K562 (cell line): ENCODE measurements at places on chromosomes 1 and 21.

- DNase-seq: no peak
Measured at GRCh38 chr21:15370462-15370975, 305.7 kb upstream of the NRIP1 start.

DNA sequence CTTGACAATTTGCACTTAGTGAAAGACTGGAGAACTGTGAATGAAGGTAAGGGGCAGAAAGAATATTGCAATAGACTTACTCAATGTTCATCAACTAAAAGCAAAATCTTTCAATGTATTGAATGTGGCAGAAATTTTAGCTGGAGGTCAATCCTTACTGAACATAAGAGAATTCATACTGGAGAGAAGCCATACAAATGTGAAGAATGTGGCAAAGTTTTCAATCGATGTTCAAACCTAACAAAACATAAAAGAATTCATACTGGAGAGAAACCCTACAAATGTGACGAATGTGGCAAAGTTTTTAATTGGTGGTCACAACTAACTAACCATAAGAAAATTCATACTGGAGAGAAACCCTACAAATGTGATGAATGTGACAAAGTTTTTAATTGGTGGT lies 80.7 kb downstream of the JMJD4 start:
- DNase-seq: no peak

GRCh38 chr21:32916522-32917099 lies 109.1 kb upstream of the OLIG2 start:
- DNase-seq: peak; percentile 25

- DNase-seq: no peak
Measured at GRCh38 chr1:232831895-232832294, 26.7 kb downstream of the MAP10 start.

GRCh38 chr1:119103764-119104163 lies 36.7 kb downstream of the WARS2 start:
- DNase-seq: no peak

DNA sequence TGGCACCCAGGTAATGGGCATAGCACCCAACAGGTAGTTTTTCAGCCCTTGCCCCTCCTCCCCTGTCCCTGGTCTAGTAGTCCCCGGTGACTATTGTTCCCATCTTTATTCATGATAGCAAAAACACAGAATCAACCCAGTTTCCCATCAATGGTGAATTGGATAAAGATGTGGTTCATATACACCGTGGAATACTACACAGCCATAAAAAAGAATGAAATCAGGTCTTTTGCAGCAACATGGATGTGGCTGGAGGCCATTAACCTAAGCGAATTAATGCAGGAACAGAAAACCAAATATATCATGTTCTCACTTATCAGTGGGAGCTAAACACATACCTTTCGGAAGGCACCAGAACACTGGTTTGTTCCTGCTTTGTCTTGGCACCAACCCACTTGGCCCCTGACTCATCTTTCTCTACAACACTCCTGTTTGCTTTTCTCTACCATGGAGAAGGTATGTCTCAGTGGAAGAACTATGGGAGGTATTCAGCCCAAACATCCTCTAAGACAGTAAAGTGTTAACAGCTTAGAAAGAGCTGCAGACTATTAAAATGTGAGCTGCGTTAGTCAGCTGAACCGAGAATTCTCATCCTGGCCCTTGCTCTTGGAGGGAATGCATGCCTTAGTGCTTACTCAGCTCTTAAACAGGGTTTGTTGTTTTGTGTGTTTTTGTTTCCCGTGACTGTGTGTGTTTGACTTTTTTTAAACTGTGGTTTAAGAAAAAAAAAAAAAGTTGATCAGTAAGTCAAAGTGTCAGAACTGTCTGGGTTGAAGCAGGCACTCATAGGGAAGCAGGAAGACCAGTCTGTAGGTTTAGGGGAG lies 203.0 kb downstream of the TOMM20 start:
- no peak for DNase-seq

DNA sequence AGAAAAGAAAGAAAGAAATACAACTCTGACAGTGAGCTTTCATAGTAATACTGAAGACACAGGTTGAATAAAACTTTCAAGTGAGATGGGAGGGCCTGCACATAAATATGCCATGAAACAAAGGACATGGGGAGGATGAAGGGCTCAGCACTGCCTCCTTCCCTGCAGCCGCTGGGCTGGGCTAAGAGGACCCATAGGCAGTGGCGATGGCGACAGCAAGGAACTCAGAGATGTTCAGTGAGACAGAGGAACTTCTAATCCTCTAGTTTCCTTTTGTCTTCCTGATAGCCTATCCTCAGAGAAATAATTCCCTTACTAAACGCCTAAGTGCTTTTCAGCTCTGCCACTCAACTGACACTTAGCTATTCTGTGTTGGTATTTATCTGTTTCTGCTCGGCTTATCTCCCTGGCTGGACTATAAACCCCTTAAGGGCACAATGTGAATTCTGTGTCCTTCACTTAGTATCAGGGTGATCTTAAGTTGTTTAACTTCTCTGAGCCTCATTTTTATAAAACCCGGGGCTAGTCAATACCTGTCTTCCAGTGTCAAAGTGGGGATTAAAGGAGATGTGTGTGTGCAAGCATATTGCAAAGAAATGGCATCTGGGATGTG lies 24.4 kb upstream of the IER5 start:
- DNase-seq: no peak

DNA sequence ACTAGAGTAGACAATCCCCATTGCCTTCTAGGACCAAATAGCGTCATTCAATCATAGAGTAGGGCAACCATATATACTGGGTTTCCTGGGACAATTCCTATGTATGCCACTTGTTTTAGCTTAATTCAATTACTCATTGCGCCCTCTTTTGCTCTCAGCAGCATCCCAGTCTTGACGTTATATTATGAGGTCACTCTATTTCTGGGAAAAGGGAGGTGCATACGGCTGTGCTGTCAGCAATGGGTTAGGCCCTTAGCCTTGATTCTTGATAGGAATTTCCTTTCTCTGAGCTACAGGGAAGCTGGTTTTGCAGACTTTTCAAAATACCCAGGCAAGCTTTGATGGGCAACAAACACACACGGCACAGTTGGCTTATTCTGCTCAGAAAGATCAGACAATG lies 4.4 kb upstream of the KAZN start:
- peak; percentile 23 for DNase-seq

- DNase-seq: no peak
Measured at GRCh38 chr1:33098371-33098770, 17.4 kb downstream of the AZIN2 start.

GRCh38 chr1:42379794-42380585 lies 602 bp upstream of the RIMKLA start:
- DNase-seq: peak; percentile 29

GRCh38 chr1:147504801-147505311 lies 36.4 kb upstream of the BCL9 start:
- no peak for DNase-seq

DNA sequence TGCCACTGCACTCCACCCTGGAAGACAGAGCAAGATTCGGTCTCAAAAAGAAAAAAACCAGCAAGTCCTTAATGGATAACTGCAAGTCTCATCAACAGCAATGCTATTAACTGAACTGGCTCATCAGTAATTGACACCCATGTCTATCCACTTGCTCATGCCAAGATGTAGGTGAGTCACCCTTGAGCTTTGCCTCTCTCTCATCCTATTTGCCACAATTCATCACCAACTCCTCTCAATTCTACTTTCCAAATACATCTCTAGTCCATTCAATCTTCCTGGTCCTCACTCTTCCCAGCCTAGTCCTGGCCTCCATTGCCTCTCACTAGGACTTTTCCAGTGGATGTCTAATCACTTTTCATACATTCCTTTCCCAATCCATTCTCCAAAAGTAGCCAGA lies 103.7 kb upstream of the PRMT6 start:
- DNase-seq: no peak
